ENCODE measurements at places on chromosomes 5 and 9.

DNA sequence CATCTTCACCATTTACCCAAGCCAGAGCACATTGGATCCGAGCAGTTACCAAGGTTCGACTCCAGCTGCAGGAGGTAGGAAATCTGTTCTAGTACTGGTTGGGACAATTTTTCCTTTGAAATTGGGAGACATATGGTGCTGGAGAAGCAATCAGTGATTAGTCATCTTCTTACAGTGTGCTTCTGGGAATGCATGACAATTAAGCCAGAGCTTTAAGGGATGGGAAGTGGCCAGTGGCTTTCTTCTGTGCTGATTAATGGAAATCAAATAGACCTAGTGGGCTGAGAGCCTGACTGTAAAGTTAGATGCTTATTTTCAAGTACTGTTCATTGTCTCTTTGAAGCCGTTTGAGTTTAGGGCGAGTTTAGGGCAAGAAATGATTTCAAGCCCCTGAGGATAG lies 152.1 kb downstream of the UNC13B start:
- no peak for DNase-seq

GRCh38 chr5:130061746-130062145 lies 157.5 kb downstream of the CHSY3 start:
- no peak for DNase-seq

DNA sequence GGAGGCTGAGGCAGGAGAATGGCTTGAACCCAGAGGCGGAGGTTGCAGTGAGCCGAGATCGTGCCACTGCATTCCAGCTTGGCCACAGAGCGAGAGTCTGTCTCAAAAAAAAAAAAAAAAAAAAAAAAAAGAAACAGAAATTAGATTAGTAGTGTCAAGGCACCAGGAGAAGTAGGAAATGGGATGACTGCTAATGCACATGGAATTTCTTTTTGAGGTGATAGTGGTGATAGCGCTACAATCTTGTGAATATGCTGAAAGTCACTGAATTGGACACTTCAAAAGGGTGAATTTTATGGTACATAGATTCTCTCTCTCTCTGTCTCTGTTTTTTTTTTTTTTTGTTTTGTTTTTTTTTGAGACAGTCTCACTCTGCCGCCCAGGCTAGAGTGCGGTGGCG lies 42.1 kb upstream of the SUB1 start:
- DNase-seq, result no peak

DNA sequence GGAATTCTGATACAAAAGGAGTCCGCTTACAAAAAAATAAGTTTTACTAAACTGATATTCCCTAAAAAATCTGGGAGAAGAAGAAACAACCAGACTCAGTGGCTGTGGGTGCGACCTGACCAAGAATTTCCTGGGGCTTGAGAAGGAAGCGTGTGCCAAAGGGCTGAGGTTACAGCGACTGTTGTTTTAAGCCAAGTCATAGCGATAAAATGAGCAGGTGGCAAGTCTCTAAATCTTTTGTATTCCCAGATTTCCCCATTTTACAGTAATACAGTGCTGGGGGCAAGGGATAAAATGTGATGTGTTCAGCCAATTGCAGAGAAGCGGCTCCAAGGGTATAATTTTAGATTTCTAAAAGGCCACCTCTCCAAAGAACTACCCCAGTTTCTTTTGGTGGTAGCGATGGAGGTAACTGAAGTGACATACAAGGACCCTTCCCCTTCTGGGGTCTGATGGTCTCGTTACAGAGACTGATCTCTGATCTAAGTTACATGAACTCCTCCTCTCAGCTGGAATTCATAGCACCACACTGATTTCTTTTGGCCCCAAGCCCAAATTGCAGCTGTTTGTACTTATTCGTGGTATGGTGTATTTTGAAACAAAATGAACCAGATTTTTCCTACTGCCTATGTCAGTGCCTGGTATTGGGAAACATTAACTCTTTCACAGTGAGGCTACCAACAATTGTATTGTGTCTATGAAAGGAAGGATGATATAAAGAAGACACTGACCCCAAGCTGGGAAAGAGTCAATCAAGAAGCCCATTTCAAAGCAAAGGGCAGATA lies 41.6 kb downstream of the LPAR1 start:
- DNase-seq, result no peak

DNA sequence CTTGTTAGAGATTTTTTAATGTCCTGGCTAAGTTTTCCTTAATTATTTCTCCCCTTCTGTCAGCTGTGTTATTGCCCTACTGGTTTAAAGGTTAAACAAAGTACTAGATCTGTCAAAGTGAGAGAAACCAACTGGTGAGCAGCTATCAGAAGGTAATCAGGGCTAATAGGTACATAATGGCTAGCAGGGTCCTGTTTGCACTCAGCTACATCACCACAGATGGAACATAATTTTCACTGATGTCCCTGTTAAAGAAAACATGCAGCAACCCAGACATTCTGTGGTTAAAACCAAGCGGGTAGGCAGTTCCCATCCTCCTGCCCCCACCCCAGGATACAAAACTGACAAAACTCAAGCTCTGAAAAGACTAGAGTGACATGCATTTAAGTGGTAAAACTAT lies 473.9 kb downstream of the NR2F1-AS1 start:
- no peak for DNase-seq

Measured in H7 (cell line).